ENCODE measurements at places on chromosomes 7 and 10. TPM values are rescaled to one million over a fixed set of nuclear protein-coding genes. Genes with fewer than 3 reads are reported as not detected.

The SUN3 gene
- not detected for polyA plus RNA-seq

DNA sequence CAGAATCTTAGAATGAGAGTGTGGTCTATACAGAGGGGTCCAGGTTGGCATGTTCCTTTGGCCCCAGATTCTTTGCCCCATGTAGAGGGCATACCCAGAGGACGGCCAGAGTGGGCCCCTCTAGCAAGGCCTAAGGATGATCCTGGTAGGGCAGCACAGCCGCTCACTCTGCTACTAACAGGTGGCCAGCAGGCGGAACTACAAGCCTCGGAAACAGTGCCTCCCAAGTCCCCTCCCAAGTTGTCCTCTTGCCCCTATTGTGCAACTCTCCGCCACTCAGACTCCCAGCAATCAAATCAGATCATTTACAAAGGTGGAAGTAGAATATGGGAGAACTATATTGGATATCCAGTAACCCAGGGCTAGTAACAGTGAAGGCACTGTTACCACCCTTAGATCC, 107.4 kb downstream of the STRA8 start:
- DNase-seq = no peak

DNA sequence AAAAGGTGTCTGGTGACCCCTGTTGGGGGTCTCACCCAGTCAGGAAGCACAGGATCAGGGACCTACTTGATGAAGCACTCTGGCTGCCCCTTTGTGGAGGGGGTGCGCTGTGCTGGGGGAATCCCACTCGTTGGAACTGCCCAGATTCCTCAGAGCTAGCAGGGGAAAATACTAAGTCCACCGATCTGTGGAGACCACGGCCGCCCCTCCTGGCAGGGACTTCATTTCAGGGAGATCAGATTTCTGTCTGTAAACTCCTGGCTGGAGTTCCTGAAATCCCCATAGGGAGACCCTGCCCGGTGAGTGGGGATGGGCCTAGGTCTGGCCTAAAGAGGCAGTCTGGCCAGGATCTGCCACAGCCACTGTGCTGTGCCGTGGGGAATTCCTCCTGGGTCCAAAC, 79.3 kb upstream of the ADCY1 start:
- no peak for DNase-seq

The CYP3A7 gene
- polyA plus RNA-seq = not detected

- no peak for DNase-seq
These were observed 473 bp downstream of the CYP51A1 start for GRCh38 chr7:92133737-92134270.

DNA sequence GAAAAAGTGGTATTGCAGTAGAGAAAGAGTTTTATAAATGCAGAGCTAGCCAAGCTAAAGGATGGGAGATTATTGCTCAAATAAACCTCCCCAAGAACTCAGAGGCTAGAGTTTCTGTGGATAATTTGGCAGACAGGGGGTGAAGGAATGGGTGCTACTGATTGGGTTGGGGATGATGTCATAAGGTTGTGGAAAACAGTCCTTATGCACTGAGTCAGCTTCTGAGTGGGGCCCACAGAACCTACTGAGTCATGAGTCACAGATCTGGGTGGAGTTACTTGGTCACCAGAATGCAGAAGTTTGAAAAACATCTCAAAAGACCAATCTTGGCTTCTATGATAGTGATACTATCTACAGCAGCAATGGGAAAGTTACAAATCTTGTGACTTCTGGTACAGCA, 1146.7 kb downstream of the TYW1 start:
- no peak for DNase-seq

DNA sequence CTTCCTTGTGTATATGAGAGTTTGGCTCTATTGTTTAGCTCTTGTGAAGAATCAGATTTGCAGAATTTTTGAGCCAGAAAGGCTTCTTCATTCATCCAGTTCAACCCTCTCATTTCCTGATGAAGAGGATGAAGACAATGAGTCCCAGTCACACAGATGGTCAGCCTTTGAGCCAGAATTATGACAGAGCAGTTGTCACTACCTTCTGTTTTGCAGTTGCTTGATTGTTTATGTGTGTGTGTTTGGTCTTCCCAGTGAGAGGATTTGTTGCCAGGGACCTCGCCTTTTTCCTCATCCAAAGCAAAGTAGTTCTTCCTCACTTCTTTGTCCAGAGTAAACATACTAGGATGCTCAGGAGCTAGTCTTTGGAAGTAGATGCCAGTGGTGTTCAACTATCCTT, 15.6 kb downstream of the MDFIC start:
- no peak for DNase-seq

- DNase-seq = no peak
These were observed 33.5 kb upstream of the UNC5B start for GRCh38 chr10:71178880-71179279.
